Coronary artery (tissue), 2 donors: ENCODE measurements at places on chromosomes 16 and 17.

DNA sequence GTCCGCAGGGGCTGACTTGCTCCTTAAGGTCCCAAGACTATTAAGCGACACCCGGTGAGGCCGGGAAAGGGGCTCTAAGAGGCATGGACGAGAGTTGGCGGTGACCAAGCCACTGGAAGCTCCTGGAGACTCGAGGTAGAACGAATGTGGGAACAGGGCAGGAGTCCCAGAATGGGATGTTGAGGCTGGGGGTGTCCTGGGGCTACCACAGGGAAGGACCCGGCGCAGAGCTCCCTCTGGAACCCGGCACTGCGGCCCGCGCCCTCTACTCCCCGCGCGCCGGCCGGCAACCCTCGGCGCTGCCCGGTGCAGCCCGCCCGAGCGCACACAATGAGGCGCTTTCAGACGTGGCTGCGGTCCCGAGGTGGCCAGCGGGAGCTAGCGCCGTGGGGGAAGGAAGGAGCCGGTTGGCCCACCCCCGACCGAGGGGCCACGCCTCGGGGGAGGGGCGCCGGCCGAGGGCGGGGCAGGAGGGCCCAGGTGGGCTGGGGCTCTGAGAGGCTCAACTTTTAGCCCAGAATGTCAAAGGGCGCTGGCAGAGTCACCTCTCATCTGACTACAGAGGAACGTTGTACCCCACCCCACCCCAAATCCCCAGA, at the start of gene CHST6:
Gene CHST6 (minus strand): TSS at position 366 of the 599 bp plus-strand sequence. CDS start 15,613 bp downstream, outside the sequence.
- DNase-seq: no peak

DNA sequence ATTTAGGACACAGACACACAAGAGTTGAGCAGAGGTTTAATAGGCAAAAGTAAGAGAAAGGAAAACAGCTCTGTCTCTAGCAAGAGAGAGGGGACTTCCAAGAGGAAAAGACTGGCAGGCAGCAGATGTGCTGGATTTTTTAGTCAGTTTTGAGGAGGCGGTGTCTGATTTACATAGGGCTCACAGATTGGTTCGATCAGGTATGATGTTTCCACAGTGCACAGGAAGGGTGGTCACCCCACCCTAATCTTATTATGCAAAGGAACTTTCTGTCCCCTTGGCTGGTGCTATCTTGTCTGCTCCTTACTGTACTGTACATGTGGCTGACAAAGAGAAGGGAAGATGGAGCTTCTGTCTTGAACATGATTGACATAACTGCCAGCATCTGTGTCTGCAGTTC, 25.3 kb downstream of the BFAR start:
- no peak for DNase-seq

DNA sequence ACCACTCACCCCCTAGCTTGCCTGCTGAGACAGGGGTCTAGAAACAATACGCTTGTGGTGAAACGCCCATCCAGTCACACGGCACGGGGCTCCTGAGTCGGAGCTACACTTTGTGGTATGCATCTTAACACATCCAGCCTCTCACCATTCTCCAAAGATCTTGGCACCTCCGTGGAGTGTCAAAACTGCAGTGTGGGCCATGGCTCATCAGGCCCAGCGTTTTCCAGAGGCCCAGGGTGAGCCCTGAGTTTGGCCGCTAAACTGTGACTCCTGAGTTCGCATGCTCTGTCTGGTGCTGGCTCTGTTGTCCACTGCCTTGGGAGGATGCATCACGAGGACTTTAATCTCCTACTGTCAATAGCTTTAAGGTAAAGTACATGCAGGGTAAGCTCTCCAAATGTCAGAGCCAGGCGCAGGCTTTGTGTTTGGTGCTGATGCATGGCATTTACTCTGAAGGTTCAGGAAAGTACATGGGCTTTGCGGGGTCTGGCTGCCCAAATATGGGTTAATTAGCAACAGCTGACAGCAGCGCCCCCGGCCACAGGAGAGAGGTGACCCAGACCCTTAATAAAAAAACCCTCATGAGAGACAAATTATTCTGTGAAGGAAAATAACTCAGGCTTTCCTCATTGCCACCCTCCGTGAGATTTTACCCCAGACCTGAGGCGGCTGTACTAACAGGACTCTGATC, 118.4 kb downstream of the CCDC182 start:
- DNase-seq: no peak

DNA sequence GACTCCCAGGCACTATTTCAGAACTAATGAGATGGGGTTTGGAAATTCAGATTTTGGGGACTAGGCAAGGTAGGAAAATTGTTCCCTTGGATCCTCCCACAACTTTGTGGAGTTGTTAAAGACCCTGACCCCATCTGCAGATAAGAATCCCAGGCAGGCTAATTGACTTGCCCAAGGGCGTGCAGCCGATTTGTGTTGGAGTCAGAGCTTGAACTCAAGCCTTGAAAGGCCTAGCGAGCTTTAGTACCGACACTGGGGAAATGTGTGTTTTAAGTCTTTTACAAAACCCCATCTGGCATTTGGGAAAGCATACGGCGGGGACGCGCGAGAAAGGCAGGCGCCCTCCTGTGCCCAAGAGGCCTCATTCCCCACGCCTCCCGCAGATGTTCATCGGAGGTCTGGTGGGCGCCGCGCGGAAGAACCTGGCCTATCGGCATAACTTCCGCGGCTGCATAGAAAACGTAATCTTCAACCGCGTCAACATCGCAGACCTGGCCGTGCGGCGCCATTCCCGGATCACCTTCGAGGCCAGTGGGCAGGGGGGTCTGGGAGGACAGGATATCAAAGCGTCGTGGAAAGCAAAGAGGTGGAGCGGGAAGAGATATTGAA, 4.3 kb downstream of the CNTNAP1 start:
- no peak for DNase-seq

DNA sequence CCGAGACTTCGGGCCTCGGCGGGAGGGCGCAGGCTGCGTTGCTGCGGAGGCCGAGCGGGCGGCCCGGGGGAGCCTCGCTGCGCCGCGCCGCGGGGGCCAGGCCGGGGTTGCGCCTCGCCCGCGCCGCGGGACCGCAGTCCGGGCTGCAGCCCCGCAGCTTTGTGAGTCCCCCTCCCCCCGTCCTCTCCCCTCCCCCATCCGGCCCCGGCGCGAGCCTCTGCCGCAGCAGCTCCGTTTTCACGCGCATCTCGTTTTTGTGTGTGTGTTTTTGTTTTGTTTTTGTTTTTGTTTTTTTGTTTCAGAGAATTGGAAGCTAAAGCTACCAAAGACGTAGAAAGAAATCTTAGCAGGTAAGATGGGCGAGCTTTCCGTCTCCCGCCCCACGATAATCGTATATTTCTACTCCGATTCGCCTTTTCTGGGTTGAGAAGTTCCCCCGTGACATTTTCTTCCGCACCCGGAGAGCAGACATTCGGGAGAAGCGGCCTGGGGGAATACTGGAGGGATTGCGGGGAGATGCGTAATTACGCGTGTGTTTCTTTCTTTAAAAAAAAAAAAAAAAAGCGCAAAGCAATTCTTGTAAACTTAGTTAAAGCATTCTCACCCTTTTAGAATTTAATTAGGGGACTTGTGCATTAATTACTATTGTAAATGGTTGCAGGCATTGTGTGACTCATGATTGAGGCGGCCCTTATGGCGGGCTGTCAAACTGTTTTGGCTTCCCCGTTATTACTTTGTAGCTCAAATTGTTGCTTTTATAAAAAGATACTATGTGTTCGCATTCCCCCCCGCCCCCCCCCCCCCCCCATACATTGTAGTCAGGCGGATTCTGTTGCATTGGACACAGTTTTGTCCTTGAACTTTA, 732 bp downstream of the TNRC6A start:
- DNase-seq: no peak

- no peak for DNase-seq
Observed at GRCh38 chr16:75333721-75334163, 82.3 kb upstream of the BCAR1 start.

DNA sequence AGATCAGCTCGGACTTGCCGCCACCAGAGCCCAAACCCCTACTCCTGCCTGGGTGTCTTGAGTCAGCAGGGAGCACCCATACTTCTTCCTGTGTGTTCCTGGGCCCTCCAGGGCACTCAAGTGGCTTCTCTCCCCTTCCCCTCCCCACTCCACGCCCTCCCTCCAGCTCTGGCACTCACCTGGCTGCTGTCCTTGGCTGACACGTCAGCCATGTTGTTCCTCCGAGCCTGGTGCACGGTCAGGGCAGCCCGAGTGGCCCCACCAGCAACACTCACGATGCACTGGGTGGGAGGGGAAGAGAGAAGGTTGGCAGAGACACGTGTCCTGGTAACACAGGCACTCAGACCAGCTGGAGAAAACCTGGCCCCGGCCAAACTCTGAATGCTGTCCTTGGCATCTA, 11.5 kb downstream of the RUSF1 start:
- DNase-seq: no peak
